ENCODE measurements at places on chromosomes 5 and 9.

- no peak for DNase-seq
Measured at GRCh38 chr5:78983601-78984438, 1.3 kb downstream of the ARSB start.

DNA sequence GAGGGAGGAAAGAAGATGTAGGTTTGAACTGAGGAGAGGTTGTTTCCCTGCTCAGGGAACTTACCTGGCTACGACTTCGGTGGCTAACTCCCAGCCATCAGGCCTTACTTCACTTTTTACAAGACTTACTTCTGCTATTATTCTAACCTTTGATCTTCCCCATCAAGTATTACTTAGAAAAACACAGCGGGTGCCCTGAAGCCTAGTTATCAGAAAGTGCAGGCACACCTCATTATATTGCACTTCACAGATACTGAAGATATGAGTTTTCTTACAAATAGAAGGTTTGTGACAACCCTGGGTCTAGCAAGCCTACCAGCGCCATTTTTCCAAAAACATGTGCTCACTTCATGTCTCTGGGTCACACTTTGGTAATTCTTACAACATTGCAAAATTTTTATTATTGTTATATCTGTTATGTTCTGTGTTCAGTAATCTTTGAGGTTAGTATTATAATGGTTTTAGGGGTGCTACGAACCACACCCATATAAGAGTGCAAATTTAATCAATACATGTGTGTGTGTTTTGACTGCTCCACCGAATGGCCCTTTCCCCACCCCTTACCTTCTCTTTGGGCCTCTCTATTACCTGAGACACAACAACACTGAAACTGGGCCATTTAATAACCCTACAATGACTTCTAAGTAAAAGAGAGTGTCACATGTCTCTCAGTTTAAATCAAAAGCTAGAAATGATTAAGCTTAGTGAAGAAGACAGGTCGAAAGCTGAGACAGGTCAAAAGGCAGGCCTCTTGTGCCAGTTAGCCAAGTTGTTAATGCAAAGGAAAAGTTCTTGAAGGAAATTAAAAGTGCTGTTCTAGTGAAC is 2102.7 kb upstream of the WWC1 start:
- DNase-seq = no peak

DNA sequence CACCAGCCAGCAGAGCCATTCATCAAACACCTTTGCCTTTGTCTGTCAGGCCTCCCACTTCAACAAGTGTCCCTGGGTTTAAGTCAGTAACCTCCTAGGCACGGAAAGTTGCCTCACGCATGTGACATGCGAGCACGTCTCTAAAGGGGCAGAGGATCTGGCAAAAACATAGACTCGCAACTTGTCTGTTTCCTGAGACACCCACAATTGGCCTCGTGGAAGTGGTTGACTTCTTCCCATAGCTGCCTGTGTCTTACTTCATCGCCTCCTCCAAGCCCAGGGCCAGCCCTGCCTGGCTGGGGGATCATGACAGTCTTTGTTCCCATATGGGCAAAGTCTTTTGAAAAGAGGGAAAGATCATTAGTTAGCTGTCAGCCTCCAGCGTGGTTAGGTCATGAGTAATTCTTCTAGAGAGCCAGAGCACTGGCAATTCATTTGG is 35.5 kb upstream of the GLRX start:
- no peak for DNase-seq

GRCh38 chr5:38376404-38376803 is 118.0 kb downstream of the EGFLAM start:
- DNase-seq = no peak

DNA sequence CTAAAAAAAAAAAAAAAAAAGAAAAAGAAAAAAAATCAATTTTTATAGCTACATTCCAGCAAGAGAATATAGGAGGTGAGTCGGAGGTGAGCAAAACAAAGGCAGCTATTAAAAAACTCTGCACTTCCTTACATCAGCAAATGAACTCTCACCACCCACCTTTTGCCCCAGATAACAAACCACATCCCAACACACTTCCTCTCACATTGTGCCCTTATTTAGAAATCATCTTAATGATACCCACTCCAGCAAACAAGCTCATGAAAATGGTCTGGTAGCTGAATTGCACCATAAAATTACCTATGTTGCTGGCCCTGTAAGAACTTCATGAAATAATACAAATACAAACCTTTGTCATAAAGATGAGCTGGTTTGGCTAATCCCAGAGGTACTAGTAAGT is 82.9 kb downstream of the CEMIP2 start:
- DNase-seq = no peak
